ENCODE measurements at places on chromosomes 16 and 17.

DNA sequence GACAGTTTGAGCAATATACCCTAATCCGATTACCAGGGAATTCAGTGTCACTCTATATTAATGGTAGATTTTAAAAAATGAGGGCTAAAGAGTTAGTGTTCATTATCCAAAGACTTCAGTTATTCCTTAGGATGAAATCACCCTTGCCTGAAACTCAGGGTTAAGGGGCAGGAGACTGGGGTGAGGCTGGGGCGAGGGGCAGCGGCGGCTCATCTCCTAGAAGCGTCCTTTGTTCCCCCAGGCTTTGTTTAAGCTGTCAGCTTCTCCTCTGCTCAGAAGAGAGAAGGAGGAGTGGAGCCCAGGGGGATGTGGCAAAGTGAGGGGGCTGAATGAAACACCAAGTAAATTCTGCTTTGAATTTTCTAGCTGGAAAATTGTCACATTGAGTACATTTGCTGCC, 117.7 kb upstream of the ELAC2 start:
- no peak for DNase-seq

DNA sequence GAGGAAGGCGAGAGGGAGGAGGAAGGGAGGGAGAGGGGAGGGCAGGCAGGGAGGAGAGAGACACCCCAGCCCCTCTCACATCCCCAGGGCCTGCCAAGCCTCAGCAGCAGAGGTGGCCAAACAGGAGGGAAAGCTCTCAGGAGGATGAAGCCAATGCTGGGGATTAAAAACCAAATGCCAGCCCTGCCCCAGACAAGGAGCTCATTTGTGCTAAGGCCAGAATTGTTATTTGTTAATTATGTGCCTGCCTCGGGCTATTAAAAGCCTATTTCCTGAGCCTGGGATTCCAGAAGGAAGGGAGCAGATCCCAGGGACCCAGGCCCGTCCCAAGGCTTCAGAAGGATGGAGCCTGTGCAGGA, 27.9 kb upstream of the GINS2 start:
- DNase-seq, result no peak

GRCh38 chr16:9657641-9658040, 524.6 kb downstream of the GRIN2A start:
- DNase-seq, result no peak

- DNase-seq, result no peak
Measured at GRCh38 chr17:32828822-32829221, 48.1 kb downstream of the MYO1D start.

- no peak for DNase-seq
Measured at GRCh38 chr16:19939553-19939952, 54.9 kb upstream of the GPRC5B start.

DNA sequence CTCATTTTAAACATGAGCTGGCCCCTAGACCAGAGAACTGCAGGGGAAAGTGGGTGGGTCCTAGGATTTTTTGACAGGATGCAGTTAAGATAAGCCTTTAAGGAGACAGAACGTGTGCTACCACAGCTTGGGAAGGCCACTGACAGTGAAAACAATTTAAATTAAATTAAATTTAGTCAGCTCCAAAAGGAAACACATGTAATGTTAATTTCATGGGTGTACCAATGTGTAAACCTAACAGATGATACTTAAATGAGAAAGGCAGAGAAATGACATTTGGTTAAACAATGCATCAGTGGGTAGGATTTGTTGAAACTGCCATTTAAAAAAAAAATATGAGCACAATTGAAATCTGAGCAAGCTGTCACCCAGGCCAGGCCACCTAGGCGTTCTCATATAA, 250.8 kb downstream of the XYLT1 start:
- DNase-seq, result no peak

DNA sequence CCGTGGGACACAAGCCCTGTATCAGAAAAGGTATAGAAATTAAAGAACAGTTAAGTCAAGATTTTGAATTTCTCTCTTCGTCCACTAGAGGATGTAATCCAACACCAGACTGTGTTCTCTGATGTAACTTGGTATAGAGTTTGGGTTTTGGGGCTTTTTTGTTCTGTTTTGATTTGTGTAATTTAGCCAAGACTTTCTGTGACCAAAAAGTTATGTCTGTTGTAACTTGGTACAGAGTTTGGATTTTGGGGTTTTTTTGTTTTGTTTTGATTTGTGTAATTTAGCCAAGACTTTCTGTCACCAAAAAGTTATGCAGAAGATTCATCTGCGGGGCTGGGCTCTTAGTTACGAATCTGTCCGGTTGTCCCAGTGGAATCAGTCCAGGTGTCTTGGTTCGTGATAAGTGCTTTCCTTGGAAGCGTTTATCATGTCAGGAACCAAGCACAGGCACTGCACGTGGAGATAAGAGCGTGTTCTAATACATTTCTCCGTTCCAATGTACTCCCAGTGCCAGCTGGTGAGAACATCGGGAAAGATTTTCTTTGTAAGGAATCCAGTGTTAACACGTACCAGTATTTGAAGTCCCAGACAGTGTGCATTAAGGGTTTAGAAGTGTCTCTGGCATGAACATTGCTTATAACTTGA, 44.1 kb upstream of the SEC14L1 start:
- no peak for DNase-seq

DNA sequence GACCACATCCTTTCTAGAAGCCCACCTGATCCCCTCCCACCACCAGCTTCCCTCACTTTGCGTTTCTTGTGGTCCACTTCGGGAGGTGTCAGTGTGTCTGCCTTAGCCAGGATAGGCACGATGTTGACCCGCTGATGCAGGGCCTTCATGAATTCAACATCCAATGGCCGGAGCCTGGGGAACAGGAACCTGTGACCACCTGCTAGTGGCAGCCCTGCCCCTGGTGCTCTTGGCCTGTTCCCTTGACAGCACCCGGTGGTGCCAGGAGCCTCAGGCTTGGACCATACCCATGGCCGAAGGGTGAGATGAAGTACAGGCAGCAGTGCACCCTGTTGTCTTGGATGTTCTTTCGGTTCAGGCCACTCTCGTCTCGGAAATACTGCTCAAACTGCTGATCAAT, 7.2 kb upstream of the MTMR4 start:
- DNase-seq, result no peak

DNA sequence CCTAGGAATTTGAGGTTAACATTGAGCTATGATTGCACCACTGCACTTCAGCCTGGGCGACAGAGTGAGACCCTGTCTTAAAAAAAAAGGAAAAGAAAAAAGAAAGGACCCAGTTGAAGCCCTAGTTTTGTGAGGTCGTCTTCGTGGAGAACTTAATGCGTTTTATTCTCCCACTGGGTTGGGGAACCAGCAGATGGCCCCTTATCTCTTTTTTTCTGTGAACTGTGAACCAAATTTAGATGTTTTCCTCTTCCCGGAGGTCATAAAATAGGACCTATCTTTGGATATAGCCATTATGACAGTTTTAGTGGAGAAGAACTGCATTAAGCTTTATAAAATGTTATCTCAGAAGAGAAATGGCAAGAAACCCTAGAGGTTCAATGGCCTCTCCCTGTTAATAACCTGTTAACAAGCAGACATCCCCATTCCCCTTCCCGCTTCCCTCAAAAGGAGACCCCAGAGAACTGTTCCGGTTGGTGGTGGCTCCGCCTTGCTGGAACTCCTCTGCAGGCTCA, 23.5 kb downstream of the KIAA0513 start:
- DNase-seq, result no peak

- no peak for DNase-seq
Measured at GRCh38 chr16:53925526-53925925, 221.6 kb downstream of the FTO start.

DNA sequence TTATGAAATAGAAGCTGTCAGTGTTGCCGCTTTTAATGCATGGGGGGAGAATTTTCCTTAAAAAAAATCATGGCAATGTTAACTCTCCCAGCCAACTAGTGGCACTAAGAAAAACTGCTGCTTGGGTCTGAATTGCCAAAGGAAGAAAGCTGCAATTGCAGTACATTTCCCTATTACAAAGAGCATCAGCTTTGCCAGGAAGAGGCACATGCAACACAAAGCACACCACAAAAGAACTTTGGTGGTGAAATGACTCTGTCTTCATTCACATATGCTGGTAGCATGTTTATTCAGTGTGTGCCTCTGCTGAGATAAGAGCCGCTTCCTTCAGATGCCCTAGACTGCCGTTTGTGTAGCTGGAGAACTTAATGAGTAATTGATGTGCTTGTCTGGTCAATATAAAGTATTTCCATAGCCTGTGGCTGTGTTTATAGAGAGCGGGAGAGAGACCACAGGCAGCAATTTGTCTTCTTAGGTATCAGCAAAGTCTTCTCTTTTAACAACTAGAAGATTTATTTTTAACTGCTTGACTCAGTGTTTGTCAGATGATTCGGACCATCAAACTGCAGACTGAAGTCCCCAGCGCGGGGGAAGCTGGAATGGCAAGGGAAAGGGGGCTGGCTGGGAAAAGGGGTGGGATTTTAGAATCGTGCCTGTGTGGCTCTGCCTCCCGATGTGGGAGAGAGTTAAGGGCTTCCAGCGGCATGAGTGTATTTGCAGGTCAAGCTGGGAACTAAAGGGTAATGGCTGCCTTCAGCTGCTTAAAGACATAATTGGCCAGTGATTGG, 115.1 kb downstream of the MRTFB start:
- DNase-seq, result no peak

DNA sequence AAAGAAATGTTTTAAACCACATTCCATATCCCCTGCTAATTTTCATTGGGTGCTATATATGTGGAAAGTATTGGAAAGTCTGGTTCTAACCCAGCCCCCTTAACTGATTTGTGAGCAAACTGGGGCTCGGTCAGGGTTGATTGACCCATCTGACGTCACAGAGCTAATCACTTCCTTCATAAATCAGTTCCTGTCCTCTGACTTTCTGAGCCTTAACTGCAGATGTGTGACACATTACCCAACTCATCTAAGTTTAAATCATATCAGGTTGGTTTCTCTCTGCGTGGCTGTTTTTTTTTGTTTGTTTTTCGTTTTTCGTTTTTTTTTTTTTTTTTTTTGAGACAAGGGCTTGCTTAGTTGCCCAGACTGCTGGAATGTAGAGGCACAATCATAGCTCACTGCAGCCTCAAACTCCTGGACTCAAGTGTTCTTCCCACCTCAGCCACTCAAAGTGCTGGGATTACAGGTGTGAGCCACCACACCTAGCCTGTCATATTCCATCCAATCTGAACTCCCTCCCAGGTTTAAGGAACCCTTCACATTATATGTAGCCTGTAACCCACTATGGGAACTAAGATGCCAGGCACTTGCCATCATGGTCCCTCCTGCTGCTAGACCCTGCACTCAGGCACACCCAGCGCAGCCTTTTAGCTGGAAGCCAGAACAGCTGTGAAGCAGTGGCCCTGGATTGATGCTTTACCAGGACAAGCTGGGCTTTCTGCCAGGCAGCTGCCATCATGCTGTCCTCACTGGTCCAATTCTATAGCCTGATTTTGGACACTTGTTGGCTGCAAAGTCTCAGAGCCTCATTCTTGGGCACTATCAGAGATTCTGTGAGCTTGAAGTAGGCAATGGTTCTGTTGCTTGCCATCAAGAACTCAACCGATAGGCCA, 6.9 kb upstream of the BPTF start:
- no peak for DNase-seq

DNA sequence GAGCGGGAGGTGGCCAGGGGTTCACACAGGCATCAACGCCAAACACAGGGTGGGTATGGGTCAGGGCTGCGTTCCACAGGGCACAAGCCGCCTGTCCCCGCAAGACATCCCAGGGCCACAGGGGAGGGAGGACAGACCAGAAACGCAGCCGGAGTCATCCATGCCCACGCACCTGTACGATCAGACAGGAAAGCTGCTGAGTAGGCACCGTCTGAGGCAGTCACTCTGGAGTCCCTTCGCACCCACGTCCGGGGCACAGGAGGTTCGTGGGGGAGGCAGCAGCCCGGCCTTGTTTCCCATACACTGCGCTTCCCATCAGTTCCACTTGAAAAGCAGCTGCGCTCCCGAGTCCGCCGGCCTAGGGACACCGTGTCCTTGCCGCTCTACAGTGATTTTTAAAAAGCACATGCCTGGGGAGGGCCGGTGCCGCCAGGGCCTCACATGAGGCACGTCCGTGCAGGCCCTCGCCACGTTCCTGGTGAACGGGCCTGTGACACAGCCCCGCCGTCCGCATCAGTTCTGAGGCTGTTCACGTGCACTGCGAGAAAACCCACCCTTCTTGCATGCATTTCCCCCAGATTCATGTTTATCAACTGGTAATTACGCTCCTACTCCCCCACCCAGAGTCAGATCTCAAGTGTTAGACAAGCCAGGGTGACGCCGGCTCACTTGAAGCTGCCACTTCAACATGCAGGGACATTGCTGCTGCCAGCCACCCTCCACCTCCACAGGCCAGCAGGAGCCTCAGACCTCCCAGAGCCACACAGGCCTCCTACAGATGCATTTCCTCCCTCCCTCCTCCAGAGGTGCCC, 34.8 kb downstream of the WDR45B start:
- no peak for DNase-seq

GRCh38 chr17:61926826-61927207, 965 bp downstream of the INTS2 start:
- DNase-seq, result no peak

DNA sequence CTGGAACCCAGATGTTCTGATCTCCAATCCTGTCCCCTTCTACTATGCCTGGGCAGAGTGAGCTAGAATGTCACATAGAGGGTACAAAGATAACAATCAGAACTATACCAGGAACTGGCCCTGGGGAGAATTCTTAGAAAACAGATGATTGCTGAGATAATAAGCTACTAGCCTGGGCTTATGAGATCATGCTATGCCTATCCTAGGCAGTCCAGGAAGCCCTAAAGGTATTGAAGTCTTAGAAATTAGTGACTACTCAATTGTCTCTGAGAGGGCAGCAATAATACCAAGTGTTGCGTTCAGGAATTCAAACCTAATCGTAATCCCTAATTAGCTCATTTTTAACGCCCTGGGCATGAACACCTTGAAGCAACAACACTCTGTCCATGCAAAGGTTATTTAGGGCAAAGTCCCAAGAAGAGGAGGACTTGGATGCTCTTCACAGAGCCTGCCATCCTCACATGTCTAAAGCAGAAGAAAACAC, 77.1 kb downstream of the MMD start:
- peak; percentile 8 for DNase-seq

DNA sequence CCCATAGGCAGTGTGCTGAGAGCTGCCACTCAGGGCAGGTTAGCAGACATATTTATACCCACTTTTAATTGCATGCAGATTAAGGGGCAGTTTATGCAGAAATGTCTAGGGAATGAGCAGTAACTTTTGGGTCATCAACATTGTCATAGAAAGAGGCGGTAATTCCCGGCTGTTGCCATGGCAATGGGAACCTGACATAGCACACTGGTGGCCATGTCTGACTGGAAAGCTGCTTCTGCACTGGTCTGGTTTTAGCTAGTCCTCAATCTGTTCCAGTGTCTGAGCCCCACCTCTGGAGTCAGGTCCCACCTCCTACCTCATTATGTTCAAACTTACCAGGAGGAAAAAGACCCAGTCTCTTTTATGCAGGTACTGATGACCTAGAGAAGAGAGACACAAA, 31.5 kb upstream of the TNRC6C start:
- no peak for DNase-seq

DNA sequence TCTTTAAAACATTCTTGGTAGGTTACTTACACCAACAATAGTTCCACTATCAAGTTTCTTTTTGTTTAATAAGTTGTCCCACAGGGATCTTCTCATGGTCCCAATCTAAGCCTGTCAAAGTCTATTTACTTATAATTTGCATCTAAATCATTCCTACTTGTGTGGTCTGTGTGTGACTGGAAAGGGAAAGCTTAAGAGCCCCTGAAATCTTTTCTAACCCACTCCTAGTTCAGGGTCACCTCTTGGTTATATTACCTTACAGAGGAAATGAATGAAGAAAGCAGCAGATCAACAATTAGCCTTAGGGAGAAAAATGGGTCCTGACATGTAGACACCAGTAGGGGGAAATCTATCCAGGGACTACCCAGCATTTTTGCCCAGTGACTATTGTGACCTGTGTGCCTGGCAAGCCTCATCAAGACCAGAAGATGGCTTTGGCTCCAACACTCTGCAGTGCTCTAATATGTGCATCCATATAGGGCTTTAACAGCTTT, 110.4 kb upstream of the HAS3 start:
- DNase-seq, result no peak
